Astrocyte of the spinal cord (primary cell): ENCODE measurements at places on chromosomes 7 and 10.
A peak's percentile ranks its signal among the peaks of the same experiment; 100 is the strongest.

- no peak for DNase-seq
These were observed 155.7 kb downstream of the LCOR start for GRCh38 chr10:96987842-96988175.

DNA sequence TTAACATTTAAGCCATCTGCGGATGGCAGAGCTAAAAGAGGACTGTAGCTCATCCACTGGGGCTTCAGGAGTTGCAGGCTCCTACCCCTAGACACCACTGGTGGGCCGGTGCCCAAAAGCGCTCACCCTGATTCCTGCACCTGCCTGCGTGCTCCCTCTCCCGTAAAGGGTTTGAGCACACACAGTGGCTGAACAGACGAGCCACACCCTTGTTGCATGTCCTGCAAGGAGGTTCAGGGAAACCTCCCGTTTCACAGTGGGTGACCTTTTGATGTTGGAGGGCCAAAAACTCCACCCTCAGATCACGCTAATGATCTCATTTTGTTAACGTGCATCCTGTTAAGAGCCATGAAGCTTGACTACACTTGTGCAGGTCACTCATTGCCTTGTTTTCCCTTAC, 37.9 kb downstream of the SYPL1 start:
- DNase-seq = no peak

- DNase-seq = peak; percentile 88
These were observed 167.6 kb downstream of the AMPH start for GRCh38 chr7:38463277-38464225.

DNA sequence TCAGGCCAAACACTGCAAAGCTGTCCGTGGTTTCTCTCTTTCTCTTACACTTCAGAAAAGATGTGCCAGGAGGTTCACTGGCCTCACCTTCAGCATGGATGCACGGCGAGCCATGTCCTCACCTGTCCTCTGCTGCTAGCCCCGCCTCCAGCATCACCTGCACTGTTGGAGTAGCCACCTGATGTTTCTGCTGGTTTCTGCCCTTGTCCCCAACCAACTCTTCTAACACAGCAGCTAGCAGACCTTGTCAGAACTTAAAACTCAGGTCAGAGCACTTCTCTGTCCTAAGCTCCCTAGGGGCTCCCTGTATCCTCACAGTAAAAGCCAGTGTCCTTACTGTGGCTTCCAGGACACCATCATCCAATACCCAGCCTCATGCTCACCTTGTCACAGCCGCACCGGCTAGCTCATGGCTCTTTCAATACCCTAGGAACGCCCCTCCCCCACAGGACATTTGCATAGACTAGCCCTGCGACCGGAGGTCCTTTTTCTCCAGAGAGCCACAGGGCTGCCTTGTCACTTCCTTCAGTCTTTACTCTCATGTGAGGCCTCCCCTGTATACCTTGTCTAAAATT, 15.2 kb downstream of the PALD1 start:
- no peak for DNase-seq

DNA sequence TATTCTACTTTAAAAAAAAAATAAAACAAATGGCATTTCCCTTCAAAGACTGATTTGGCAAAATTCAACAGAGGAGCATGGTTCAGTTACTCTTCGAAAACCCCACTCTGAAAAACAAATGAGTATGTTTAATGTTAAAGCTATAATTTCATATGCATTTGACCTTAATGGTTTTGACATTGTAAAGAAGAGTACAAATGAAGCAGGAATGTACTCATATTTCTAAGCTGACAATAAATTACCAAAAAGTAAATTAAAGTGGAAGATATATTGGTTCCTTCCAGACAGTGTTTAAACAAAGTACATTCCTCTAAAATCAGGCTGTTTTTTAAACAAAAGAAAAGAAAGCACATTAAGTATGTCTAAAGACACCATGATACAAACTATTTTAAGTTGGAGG, 16.4 kb downstream of the RGS10 start:
- DNase-seq = no peak

DNA sequence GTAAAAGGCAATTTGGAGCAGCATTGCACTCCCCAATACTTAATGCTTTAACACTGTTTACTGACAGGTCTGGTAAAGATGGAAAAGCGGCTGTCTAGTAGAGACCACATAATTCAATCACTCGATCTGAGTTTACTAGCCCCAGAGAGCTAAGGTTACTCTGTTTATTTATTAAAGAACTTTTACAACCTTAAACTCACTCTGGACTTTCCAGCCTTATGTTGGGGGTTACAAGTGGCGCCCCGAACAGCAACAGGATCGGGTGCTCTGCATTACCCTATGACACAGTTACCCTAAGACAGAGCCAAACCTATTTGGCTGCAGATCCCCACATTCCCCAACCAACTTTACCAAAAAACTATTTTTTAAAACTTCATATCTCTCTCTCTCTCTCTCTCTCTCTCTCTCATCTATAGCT, 43.9 kb downstream of the MRPS24 start:
- DNase-seq = no peak

DNA sequence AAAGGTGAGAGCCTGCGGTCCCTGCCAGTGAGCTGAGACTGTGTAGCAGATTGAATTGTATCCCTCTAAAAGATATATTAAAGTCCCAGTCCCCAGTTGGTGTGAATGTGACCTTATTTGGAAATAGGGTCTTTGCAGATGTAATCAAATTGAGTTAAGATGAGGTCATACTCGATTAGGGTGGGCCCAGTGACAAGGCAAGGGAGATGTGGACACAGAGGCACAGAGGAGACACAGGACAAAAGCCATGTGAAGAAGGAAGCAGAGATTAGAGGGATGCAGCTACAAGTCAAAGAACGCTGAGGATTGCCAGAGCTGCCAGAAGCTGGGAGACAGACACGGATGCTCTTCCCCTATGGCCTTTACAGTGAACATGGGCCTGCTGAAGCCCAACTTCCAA, 104.3 kb downstream of the CLEC2L start:
- DNase-seq = no peak

- DNase-seq = no peak
These were observed 669.2 kb downstream of the PCDH15 start for GRCh38 chr10:54131833-54132232.

- DNase-seq = peak; percentile 13
These were observed 119.9 kb upstream of the THSD7A start for GRCh38 chr7:11951909-11952308.

DNA sequence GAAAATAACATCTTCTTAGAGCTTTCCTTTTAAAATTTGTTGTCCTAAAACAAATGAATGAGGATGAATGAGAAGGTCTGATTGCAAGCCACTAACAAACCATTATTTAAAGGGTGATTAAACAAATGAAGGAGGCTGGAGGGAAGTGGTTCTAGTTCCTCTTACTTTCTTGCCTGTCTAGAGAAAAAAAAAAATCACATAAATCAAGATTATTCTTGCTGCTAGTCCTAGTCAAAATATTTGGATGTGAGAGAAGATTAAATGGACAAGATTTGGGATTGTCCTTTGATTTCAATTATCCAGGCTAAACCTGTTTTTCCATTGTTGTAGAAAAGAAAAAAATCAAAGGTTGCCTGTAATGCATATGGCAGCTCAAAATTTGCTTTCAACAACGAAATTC, 3.3 kb downstream of the SKAP2 start:
- DNase-seq = no peak

GRCh38 chr7:27897001-27897400, 157.0 kb downstream of the TAX1BP1 start:
- no peak for DNase-seq
